Myocyte (in vitro differentiated cells): ENCODE measurements at places on chromosomes 1 and 21. TPM values are rescaled to one million over a fixed set of nuclear protein-coding genes. Genes with fewer than 3 reads are reported as not detected.

DNA sequence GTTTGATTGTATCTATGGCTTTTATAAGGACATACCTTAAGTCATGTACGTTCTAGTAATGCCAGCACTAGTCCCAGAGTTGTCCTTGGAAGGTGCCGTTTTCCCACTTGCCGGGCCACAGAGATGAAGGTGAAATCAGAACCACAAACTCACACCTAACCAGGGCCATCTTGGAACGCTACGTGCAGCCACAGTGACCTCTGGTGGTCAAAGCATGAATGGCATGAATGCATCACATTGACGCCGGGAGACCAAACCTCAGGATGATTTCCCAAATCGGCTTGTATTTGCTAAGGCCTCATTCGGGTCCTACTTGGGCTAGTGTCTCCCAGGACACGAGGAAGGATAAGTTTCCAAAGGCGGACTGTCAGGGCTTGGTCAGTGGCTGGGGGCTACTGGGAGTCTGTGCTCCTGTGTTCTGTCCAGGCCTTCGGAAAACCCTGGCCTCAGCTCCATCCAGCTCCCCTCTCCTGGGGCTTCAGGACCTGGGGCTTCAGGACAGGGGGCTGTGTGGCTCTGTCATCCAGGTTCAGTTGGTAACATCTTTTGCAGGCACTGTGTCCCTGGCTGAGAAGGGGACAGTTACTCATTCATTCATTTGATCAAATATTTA, 260.5 kb downstream of the PRDM2 start:
- peak; percentile 67 for DNase-seq

DNA sequence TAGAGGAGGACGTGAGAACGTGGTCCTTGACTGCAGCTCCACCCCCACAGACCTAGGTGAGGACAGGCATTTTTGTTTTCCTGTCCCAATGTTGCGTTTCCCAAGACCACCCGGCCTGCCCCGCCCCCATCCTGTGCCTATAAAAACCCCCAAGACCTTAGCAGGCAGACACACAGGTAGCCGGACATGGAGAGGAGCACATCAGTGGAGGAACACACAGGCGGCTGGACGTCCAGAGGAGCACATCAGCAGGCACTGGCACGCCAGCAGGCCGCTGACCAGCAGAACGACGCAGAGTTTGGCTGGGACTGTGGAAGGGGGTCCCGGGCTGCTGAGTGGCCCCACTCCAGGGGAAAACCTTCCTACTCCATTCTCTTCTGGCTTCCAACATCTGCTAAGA, 12.7 kb upstream of the HMGCL start:
- no peak for DNase-seq

The ATPAF1 gene
- total RNA-seq, result 55.1 and 67.9 TPM in 2 replicates

- no peak for DNase-seq
These were observed 748.9 kb downstream of the PLA2G4A start for GRCh38 chr1:187577610-187578009.

The TMEM201 gene
- 7.1 and 9.7 TPM in 2 replicates for total RNA-seq

- DNase-seq, result no peak
These were observed 70.7 kb downstream of the CAPZB start for GRCh38 chr1:19414515-19415121.

The RGS1 gene
- total RNA-seq, result 0.43 TPM in 1 of 2 replicates, not detected in the other

GRCh38 chr1:185315445-185316071, 1.5 kb downstream of the IVNS1ABP start:
- DNase-seq, result peak; percentile 24
